ENCODE measurements at places on chromosomes 12 and 14.

DNA sequence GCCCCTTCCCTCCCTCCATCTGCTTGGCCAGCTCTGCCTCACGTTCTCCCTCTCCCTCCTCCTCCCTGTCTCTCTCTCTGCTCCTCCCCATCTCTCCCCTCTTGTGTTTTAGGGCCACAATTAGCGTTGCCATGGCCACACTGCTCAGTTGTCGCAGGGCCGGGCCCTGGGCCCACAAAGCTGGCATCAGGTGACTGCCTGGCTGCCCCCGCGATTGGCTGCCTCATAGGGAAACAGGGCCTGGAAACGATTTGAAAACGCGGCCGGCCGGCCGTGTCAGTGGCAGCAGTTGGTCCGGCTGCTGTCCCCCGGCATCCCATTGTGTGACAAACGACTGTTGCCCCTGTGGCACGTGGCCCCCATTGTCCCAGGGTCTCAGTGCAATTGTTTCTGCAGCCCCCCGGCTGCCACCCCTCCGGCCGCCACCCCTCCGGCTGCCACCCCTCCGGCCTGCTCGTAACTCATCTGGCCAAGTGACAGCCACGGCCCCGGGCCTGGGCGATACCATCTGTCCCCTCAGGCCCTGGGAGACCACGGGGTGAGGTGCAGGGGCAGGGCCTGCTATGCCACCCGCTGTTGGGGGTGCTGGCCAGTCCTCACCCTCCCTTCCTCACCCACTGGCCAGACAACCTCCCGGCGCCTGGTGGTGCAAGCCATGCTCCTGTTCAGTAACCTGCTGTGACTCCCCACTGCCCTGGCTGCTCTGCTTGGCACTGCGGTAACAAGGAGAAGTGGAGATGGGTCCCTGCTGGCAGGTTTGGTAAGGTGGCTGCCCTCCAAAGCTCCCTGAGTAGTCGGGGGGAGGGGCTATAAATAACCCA lies 17.4 kb downstream of the FOXN4 start:
- DNase-seq = no peak

DNA sequence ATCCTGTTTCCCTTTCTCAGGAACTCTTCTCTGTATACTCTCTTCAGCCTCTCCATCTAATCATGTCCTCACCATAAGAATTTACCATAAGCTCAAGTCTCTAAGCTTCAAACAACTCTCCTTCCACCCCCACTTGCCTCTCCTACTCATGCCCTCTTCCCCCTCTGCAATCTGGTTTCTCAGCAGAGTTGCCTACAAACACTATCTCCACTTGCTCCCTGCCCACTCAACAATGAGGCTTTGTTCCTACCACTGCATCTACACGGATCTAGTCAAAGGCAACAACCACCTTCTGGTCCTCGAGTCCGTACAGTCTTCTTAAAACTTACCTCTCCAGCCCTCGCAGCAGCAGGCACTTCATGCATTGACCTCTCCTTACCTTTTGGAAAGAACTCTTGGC lies 17.2 kb upstream of the FBLN5 start:
- no peak for DNase-seq

DNA sequence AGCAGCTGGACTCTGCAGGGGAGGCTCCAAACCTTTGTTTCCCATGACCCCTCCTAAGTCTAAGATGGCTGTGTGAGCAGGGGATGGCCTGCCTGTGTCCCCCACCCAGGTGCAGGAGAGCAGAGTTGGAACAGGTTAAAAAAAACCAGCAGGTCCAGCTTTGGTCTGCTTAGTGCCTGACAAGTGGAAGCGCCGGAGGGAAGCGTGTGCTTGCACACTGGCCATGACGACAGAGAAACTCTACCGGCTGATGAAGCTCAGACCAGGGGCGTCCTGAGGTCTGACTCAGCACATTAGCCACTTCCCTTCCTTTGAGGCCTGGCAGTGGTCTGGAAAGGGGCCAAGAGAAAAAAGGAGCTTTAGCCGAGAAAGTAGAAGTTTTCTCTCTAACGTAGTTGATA lies 280.1 kb downstream of the VRK1 start:
- no peak for DNase-seq

GRCh38 chr14:22713631-22713950 lies 52.9 kb upstream of the OXA1L start:
- DNase-seq = no peak

- no peak for DNase-seq
These were observed 320.4 kb downstream of the BCL11B start for GRCh38 chr14:98951521-98952152.

- DNase-seq = peak; percentile 34
These were observed 81.6 kb downstream of the LMO3 start for GRCh38 chr12:16524378-16524777.

- DNase-seq = no peak
These were observed 6.0 kb upstream of the ABCD4 start for GRCh38 chr14:74308695-74309094.

DNA sequence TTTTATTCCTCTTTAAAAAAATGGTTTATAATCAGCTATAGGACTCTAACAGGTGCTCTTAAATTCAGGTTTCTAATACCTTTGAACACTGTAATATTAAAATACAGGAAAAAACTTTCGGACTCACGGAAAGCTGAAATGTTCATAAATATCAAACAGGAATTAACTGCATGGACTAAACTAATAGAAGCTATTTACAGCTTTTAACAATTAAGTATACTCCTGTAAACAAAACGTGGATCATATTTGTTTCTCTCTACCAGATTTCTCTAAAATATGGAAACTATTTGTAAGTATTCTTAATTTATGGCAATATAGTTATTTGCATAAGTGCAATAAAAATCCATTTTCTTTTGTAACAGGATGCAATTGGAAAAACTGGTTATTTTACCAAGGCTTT lies 108.9 kb upstream of the RESF1 start:
- no peak for DNase-seq

DNA sequence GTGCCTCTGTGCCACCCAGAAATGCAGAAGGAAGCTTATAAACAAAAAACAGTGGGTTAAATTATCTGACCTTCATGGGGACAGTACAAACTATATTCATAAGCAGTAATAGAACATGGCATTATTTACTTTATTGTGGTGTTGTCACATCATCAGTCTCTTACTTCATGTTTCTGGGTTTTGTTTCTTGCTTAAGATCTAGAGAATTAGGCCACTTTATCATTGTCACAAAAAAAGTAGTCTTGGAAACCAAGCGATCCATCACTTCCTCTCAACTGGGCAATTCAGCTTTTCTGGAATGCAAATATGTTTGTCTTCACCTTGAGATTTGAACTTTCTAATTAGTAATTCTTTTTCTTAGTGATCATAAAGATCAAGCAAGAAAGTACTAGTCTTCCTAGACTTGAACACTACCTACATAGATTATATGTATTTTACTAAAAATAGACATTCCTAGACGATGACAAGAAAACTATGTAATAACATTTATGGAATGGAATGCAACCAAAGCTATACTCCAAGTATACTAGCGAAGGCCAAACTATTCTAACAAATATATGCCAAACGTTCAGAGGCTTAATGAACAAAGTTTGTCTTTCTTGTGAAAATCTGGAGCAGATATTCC lies 363.4 kb downstream of the DAD1 start:
- DNase-seq = no peak

GRCh38 chr12:67080637-67081036 lies 188.5 kb upstream of the CAND1 start:
- no peak for DNase-seq

GRCh38 chr12:119910586-119910985 lies 33.5 kb upstream of the CIT start:
- DNase-seq = no peak

- DNase-seq = peak; percentile 32
These were observed 8.5 kb upstream of the ASCL1 start for GRCh38 chr12:102948941-102949352.

GRCh38 chr14:50523271-50524041 lies 8.9 kb downstream of the MAP4K5 start:
- no peak for DNase-seq

DNA sequence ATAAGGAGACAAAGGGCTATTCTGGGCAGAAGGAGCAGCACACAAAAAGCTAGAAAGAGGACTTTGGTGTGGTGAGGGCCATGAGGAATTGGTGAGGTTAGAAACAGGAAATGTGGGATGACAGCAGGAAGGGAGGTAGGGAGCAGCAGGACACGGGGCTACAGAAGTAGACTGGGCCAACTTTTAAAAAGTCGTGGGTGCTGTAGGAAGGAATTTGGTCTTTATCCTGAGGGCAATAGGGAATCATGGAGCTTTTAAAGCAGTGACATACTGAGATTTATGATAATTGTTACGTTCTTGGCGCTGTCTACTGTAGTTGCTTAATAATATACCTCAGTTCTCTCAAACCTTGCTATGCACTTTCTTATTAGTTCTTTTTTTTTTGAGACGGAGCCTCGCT lies 8.2 kb upstream of the CHURC1 start:
- no peak for DNase-seq

DNA sequence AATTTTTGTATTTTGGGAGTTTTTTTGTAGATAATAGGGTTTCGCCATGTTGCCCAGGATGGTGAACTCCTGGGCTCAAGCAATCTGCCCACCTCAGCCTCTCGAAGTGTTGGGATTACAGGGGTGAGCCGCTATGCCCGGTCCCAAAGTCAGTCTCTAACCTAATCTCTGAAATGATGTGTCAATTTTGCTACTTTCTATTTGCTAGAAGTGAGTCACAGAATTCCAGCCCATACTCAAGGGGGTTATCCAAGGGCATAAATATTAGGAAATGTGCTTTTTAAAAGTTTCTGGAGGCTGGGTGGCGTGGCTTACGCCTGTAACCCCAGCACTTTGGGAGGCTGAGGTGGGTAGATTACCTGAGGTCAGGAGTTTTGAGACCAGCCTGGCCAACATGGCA lies 40.5 kb downstream of the RESF1 start:
- DNase-seq = no peak

DNA sequence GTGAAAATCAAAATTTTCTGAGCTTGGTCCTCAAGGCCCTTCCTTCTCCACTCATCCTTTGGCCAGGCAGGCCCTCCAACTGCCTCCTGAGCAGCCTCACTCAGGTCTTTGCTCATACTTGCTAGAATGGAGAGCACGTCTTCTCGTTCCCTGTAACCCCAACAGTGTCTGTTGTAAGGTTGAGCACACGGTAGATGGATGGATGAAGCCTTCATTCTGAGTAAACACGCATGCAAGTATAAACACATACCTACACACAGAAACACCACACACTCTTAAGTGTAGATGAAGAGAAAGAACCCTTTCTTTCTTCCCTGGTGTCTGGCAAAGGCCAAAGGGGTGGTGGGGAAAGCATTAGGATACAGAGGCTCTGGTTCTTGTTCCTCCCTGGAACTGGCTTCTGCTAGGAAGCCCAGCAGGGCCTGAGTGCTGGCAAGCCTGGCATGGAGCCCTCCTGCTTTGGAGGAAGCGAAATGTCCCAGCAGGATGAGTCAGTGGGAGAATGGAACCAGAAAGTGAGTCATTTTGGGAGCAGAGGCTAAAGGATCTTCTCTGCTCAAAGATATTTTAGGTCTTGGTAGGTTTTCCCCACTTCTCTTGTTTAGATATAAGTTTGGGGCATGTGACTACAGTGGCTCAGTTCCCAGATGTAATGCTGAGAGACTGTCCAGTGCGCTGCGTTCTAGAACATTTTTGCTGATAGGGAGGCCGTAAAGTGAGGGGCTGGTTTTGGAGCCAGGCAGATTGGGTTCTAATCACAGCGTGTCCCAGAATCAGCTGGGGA lies 127.4 kb downstream of the CACNA1C start:
- peak; percentile 29 for DNase-seq

Data from LoVo (cell line).